SK-N-SH treated with all-trans-retinoic acid at 6 μM for 48 hours (cell line): ENCODE measurements at places on chromosomes 3 and 15.

- no peak for ATAC-seq
These were observed 124.8 kb upstream of the ST8SIA2 start for GRCh38 chr15:92268900-92269299.

- no peak for ATAC-seq
These were observed 23.5 kb downstream of the KCNH8 start for GRCh38 chr3:19171794-19172193.

DNA sequence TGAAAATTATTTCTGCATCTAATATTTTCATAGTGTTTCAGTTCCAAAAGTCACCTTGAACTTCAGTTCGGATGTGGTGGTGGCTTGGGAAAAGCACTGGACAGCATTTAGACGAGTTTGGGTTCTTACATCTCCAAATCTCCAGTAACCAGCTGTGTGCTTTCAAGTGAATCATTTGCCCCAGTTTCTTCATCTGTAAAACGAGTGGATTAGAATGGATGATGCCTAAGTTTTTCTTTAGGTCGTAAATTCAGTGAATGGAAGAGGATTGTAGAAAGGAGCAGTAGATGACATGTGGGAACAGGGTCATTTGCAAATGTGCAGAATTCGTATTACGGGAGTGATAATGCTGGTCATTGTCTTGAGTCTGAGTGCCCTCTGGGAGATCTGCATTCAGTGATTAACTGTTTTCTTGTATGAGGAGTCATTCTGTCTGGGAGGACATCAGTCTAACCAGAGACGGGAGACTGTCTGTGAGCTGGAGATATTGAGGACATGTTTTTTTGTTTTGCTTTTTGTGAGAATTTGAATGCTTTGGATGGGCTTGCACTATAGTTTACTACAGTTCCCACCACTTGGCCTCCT, 641.6 kb upstream of the TBL1XR1 start:
- ATAC-seq = no peak

- peak; percentile 73 for ATAC-seq
These were observed 34.3 kb downstream of the INTS14 start for GRCh38 chr15:65576664-65577063.
